Left renal cortex interstitium (tissue), 4 donors: ENCODE measurements at places on chromosomes 2 and 18. TPM values are rescaled to one million over a fixed set of nuclear protein-coding genes. Genes with fewer than 3 reads are reported as not detected.

RALBP1 gene
- polyA plus RNA-seq, result 86.3 TPM

REG3G gene
- polyA plus RNA-seq, result not detected

HS6ST1 gene
- polyA plus RNA-seq, result 114 TPM

ARMC9 gene
- polyA plus RNA-seq, result 28.9 TPM

FMNL2 gene
- polyA plus RNA-seq, result 92.9 TPM

GCA gene
- polyA plus RNA-seq, result 32.6 TPM

SLC9A4 gene
- polyA plus RNA-seq, result 10.9 TPM
